Adrenal gland (tissue), 19 donors: ENCODE measurements at places on chromosomes 1 and 21. TPM values are rescaled to one million over a fixed set of nuclear protein-coding genes. Genes with fewer than 3 reads are reported as not detected.

DNA sequence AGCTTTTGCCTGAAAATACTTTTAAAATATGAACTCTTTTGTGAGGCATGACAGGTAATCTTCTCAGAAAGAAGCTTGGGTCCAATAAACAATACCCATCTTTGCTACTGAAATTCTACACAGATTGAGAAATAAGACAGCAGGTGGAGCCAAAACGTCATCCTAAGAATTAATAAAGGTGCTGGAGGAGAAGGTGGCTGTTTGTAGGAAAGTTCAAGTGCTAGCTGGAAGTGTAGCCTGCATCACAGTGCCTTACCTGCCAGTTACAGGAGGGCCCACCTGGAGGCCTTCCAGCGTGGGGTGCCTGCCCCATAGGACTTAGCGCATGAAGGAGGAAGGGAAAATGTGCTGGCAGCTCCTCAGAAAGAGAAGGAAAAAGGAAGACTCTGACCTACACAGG is 93.7 kb downstream of the TTC3 start:
- no peak overlapping the region for H3K27ac ChIP-seq
- no peaks in the 10 kb centered on the region for H3K36me3 ChIP-seq
- no peak overlapping the region for H3K4me3 ChIP-seq
- H3K27me3 ChIP-seq: no peaks in the 10 kb centered on the region
- DNase-seq: no peak

OPTC gene
- total RNA-seq: not detected

- H3K4me1 ChIP-seq: no peaks in the 10 kb centered on the region
- DNase-seq: no peak
- no peaks in the 10 kb centered on the region for H3K27me3 ChIP-seq
Measured at GRCh38 chr1:24384251-24385090, 29.1 kb downstream of the STPG1 start.

- H3K4me1 ChIP-seq: no peaks in the 10 kb centered on the region
- H3K27ac ChIP-seq: no peak overlapping the region
- DNase-seq: no peak
- no peaks in the 10 kb centered on the region for H3K36me3 ChIP-seq
- H3K4me3 ChIP-seq: no peak overlapping the region
Measured at GRCh38 chr1:205936846-205937586, 6.2 kb downstream of the SLC26A9 start.

MROH9 gene
- total RNA-seq: not detected

DCDC2B gene
- not detected for total RNA-seq

ZNF683 gene
- total RNA-seq: not detected

GBP4 gene
- 10.7 TPM for total RNA-seq

- no peak overlapping the region for H3K27ac ChIP-seq
- no peaks in the 10 kb centered on the region for H3K27me3 ChIP-seq
- H3K4me1 ChIP-seq: no peaks in the 10 kb centered on the region
- no peak for DNase-seq
- H3K36me3 ChIP-seq: no peaks in the 10 kb centered on the region
- H3K4me3 ChIP-seq: no peak overlapping the region
Measured at GRCh38 chr1:205703072-205703471, 22.8 kb upstream of the SLC45A3 start.

- no peaks in the 10 kb centered on the region for H3K27me3 ChIP-seq
- DNase-seq: no peak
- no peak overlapping the region for H3K4me3 ChIP-seq
- no peak overlapping the region for H3K27ac ChIP-seq
Measured at GRCh38 chr1:95049935-95050334, 22.8 kb downstream of the ALG14 start.

DNA sequence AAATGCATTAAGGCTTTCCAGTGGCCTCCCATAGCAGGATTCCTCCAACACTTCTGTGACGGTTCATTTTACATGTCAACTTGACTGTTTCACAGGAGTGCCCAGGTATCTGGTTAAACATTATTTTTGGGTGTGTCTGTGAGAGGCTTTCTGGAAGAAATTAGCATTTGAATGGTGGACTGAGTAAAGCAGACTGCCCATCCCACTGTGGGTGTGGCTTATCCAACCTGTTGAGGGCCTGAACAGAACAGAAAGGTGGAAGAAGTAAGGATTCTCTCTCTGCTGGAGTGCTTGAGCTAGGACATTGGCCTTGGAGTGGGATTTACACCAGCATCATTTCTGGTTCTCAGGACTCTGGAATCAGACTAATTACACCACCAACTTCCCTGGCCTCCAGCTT is 85.6 kb downstream of the RGS7 start:
- no peaks in the 10 kb centered on the region for H3K27me3 ChIP-seq
- no peak for DNase-seq
- no peaks in the 10 kb centered on the region for H3K36me3 ChIP-seq
- no peak overlapping the region for H3K4me3 ChIP-seq

DNA sequence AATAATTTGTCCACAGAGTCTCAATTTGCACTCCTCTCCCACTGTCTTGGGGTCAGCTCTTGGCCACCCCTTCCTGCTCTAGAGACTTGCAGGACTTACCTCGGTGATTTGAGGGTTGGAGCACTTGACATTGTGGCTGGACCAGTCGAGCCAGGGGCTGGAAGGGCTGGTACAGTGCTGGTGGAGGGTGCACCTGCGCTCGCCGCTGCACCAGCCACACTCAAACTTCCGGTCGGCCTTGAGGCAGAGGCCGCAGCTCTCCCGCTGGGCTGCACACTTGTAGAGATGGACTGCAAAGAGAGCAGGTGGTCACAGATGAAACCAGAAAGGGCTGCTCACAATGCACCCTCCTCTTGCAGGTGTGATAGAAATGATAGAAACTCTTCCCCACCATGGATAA is 165.0 kb downstream of the PLXNA2 start:
- no peaks in the 10 kb centered on the region for H3K36me3 ChIP-seq
- no peak overlapping the region for H3K27ac ChIP-seq
- H3K4me3 ChIP-seq: no peak overlapping the region
- peaks cover 11% of the 10 kb centered on the region for H3K4me1 ChIP-seq
- no peaks in the 10 kb centered on the region for H3K27me3 ChIP-seq
